ENCODE measurements at places on chromosomes 12 and 14.
A peak's percentile ranks its signal among the peaks of the same experiment; 100 is the strongest.

DNA sequence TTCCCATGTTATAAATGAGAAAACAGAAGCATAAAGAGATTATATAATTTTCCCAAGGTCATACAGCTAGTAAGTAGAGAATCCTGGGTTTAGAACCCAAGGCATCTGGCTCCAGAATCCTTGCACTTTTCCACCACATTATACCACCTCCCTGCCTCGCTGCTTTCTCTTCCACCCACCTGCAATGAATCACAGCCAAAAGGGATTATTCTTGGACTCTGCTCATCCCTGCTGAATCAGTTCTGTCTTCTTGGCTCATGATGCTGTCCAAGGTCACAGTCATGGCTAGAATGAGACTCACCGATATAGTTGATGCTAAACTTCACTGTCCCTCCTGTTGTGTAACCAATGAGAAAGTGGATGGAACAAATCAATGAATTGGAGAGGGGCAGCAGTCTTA lies 356.6 kb downstream of the FUT8 start:
- DNase-seq, result no peak

GRCh38 chr12:55722948-55723347 lies 2.8 kb downstream of the RDH5 start:
- DNase-seq, result no peak

DNA sequence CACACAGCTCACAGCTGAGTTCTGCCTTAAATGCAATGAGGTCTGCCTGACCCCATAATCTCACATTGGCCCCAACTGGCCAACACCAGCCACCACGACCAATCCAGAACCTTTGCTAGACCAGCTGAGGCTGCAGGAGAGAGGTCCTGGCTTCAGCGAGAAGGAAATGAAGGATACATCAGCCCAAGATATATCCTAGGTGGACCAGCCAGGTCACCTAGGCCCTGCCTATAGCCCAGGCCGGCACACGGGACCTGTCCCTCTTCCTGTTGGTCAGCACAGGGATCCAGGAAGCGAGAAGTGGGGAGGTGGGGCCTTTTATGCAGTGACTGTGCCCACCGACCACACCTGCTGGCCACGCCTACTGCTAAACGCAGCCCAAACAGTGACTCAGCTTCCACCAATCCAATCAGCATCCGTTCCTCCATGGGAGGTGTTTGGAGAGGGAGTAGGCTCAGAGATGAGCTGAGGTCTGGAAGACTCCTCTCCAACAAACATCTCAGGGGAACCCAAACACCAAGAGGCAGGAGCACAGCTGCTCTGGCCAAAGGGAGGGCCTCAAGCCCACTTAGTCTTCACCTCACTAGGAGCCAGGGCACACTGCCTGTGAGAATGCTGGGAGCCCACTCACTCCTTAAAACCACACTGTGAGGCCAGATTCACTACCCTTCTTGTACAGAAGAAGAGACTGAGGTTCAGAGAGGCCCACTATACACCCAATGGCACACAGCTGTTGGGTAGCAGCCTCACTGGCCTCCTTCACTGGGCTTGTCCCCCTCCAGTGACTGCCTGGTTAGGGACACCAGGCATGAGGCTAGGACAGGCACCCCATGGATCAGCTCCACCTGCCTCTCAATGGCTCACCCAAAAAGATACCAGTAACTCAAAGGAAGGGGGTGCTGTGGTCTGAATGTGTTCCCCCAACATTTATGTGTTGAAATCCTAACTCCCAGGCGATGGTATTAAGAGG lies 51.3 kb upstream of the PPP2R5C start:
- DNase-seq, result no peak

DNA sequence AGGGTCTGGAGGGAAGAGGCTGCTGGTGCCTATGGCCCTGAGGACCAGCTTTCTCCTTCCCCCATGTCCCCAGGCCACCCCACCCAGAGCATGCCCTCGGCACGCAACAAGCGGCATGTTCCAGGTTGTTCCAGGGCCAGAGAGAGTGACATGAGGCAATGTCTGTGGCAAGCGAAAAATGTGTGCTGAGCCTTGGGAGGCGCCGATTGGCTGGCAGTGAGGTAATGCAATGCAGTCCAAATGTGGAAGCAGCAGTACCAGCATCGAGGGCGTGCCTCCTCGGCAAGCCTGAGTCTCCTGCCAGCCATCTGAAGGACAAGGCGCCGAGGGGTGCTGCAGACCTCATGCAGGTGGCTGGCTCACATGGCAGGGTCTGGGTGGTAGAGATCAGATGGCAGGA lies 423.8 kb downstream of the NRXN3 start:
- DNase-seq, result no peak

DNA sequence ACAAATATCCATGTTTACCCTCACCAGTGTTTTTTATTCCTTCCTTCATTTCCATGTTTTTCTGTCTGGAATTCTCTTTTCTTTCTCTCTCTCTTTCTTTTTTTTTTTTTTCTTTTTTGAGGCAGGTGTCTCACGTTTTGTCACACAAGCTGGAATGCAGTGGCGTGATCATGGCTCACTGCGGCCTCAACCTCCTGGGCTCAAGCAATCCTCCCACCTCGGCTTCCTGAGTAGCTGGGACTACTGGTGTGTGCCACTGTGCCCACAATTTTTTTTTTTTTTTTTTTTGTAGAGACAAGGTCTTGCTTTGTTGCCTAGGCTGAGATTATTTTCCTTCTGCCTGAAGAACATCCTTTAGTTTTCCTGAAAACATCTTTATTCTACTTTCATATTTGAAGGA lies 15.0 kb upstream of the AMIGO2 start:
- no peak for DNase-seq

DNA sequence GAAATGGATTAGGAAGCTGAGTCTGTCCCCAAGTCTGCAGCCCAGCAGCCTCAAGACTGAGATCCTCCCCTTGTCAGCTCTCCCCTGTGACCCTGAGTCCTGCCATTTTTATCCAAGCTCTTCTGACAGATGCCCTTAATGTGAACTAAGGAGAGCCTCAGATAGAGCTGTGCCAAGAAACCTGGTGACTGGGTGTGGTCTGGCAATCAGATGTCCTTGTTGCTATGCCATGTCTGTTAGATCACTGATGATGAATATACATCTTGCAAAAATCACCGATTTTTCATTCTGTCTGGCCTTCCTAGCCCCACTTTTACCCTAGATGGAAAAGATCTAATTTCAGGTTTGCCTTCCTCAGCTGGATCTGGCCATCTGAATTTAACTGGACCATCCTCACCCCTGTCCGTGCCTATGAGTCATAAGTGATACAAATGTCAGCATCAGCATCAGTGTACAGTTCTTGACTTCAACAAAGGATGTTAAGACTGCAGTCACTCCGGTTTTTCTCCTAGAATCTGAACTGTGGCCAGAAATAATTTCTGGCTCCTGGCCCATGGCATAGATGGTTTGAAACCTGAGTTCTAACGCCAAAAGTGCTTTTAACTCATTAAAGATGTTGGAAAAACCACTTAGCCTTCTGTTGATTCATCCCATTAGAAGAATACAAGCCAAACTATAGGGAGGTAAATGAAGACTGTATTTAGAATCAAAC lies 61.2 kb upstream of the GRIP1 start:
- DNase-seq, result no peak

GRCh38 chr12:132143336-132144071 lies 615 bp downstream of the DDX51 start:
- peak; percentile 37 for DNase-seq

GRCh38 chr12:92582893-92583292 lies 119.9 kb upstream of the PLEKHG7 start:
- peak; percentile 59 for DNase-seq

DNA sequence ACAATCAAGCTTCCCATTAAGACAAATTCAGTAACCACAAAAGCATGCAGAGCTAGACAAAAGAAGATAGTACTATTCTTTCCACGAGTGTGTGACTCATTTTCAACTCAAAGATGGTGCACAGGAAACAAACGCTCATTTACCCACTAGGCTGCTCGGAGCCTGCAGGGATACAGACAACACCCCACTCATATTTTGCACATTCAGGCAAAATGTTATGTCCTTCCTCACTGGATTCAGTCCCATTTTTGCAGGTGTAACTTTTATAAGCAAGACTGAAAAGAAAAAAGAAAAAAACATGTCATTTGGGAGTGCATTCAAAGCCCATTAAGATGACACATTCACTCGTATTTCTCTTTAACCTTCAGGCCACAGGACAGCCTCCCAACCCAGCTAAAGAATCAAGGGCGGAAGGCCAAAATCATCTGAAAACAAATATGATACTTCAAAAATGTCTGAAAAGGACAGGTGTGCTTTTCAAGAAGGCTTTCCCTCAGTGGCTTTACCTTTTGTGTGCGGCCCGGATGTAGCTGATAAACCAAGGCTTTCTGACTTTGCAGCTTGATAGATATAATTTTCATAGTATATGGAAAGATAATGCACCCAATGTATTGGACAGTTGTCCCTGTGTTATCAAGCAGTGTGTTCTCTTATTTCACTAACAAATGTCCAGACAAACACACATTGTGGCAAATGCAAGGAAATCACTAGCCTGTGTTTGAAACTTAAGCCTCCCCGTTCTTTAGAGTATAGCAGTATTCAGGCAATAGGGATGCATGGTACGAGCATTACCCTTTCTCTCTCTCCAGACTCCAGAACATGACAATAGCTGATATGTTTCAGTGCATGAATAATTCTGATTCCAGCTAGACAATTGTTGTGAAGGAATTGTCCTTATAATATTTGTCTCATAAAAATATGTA lies 147.8 kb upstream of the KRR1 start:
- DNase-seq, result no peak

DNA sequence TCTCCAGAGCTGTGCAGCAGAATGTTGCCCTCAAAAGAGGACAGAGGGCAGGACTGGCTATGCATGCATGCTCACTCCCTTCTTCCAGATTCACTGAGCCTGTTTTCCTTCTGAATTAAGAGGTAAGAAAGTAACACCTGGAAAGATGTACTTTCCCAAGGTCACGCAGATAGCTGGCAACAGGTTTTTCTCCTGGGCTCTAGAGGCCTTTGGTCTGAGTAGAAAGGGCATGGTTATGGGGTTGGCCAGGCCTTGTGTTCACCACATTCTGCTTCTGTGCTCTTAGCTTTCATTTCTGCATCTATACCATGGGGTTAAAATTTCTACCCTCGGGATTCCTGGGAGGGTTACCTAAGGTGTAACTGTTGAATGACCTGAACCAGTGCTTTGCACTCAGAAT lies 57.5 kb downstream of the RASSF3 start:
- no peak for DNase-seq

DNA sequence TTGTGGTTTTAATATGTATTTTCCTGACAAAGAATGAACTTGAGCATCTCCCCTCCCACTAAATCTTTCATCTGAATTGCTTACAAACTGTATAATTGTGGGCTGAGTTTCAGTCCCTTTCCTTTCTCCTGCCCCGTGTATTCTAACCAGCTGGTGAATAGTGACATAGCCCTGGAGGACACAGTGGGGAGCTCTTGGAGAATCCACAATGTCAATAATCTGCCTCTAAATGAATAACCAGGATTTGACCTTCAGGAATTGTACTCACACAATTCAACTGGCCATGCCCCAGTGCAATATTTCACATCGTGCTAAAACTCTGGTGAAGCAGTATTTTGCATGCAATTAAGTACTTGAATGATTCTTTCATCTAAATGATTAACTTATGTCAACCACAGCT lies 177.2 kb downstream of the C12orf42 start:
- no peak for DNase-seq

GRCh38 chr14:65704850-65705249 lies 292.3 kb downstream of the FUT8 start:
- DNase-seq, result no peak

- no peak for DNase-seq
Observed at GRCh38 chr12:91502208-91502607, 319.6 kb upstream of the DCN start.

- no peak for DNase-seq
Observed at GRCh38 chr12:6786416-6787094, 2.8 kb upstream of the CD4 start.

DNA sequence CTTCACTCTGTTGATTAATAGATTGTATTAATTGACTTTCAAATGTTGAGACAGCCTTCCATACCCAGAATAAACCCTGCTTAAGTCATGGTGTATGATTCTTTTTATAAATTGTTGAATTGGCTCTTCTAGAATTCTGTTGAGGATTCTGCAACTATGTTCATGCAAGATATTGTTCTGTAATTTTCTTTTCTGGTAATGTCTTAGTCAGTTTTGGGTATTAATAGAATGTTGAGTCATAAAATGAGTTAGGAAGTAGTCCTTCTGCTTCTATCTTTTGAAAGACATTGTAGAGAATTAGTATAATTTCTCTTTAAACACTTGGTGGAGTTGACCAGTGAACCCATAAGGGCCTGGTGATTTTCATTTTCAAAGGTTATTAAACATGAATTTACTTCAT lies 958.9 kb downstream of the LRFN5 start:
- no peak for DNase-seq

- no peak for DNase-seq
Observed at GRCh38 chr14:48251290-48251689, 575.9 kb upstream of the MDGA2 start.

- DNase-seq, result no peak
Observed at GRCh38 chr14:59057551-59057950, 130.9 kb upstream of the DAAM1 start.

DNA sequence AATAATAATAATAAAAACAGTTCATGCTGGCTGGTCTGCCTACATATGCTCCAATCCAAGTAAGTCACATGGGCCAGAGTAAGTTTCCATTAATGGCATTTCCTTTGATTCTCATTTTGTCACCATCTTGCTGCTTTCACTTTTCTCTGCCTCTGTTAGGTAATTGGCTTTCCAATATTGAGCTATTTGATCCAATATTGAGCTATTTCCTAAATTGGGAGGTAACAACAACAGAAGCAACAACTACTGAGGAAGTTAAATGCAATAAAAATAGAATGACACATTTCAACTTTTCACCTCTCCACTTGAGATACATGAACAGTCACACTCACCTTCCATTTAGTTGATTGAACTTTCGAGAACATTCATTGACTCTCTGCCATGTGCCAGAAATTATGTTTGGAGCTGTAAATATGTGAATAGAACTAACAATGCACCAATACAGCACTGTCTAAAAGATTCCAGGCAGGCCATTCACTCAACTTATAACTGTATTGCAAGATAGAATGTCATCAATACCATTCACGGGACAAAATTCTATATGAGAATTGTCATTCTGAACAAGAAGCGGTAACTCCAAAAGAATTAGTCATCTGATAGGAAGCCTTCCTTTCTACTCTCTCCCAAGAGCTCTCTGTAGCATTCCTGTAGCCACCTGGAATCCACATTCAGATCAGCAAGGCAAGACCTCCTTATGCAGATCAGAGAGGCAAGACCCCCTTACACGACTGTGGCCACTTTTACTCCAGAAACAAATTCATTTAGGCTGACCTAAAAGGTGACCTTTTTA lies 136.4 kb downstream of the PHLDA1 start:
- no peak for DNase-seq

- DNase-seq, result no peak
Observed at GRCh38 chr12:118830296-118830695, 151.0 kb upstream of the SRRM4 start.

DNA sequence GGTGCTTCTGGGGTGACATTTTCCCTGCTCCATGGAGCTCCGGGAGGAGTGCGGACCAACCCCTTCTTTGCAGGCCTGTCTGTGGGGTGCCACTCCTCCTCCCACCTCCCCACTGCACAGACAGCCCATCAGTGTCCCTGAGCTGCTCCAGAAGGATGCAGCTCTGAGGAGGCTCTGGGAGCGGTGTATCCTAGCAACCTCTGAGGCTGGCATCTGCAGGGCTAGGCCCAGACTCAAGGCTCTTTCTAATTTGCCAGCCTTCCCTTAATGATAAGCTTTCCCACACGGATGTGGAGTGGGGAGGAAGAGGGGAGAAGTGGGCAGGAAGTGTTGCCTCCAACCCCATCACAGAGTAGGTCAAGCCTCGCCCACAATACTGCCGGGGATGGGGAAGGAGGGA lies 59.7 kb downstream of the CALM1 start:
- DNase-seq, result peak; percentile 48
